ENCODE measurements at places on chromosomes 3 and 15. TPM values are rescaled to one million over a fixed set of nuclear protein-coding genes. Genes with fewer than 3 reads are reported as not detected.
A peak's percentile ranks its signal among the peaks of the same experiment; 100 is the strongest.

DNA sequence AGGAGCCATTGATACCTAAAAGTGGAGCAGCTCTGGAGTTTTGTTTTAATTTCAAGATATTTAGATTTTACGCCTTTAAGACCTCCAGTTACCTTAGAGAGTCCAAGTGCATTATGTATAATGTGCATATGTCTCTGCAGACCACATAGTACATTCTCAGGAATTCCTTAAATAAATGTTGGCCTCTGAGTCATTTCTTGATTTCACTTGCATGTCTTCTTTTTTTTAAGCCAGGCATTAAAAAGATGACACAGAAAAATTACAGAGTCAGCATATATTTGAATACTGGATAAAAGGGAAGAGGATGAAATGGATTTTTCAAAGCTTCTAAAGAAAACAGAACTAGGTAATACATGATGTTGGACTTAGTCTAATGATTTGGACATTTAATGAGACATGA, 125.2 kb downstream of the TMCO5A start:
- no peaks in the 10 kb centered on the region for H3K36me3 ChIP-seq
- H3K27me3 ChIP-seq, result no peaks in the 10 kb centered on the region
- no peak overlapping the region for H3K4me3 ChIP-seq

DNA sequence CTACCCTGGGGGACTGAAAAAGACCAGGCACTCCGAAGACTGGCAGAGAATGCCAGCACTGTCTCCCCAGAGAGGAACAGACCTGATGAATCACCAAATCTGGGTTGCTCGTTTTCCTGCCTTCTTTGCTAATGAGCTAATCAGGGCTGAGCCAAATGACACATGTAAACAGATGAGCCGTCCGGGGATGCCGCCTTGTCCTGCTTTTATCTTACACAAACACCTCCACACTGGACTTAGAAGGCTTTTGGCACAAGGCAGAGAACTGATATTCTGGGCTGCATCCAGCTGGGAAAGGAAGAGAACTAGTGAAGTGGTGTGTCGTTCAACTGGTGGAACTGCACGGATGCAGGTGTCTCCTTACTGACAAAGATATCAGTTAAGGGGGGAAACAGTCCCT, 88.1 kb downstream of the MECOM start:
- no peak overlapping the region for H3K27ac ChIP-seq
- H3K4me3 ChIP-seq, result no peak overlapping the region
- no peak for DNase-seq
- no peaks in the 10 kb centered on the region for H3K36me3 ChIP-seq
- no peaks in the 10 kb centered on the region for H3K27me3 ChIP-seq
- H3K4me1 ChIP-seq, result no peaks in the 10 kb centered on the region

DNA sequence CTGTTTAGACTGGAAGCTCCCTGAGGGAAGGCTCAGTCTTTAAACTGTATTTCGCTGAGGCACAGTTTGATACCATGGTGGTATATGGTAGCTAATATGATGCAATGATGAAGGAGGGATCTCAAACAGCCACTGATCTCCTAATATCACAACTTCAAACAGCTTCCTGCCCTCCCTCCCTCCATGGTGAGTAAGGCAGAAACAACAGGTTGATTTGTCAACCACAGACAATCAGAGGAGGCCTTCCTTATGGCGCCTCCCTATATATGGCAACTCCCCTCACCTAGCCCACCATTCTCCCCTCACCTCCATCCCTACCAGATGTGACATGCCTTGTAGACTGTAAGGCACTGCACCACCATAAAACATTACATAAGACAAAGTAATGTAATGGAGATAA, 316.5 kb upstream of the ICE2 start:
- no peak for DNase-seq
- peaks cover 3% of the 10 kb centered on the region for H3K4me1 ChIP-seq
- H3K27me3 ChIP-seq, result no peaks in the 10 kb centered on the region
- H3K36me3 ChIP-seq, result no peaks in the 10 kb centered on the region
- H3K4me3 ChIP-seq, result no peak overlapping the region
- H3K27ac ChIP-seq, result no peak overlapping the region

DNA sequence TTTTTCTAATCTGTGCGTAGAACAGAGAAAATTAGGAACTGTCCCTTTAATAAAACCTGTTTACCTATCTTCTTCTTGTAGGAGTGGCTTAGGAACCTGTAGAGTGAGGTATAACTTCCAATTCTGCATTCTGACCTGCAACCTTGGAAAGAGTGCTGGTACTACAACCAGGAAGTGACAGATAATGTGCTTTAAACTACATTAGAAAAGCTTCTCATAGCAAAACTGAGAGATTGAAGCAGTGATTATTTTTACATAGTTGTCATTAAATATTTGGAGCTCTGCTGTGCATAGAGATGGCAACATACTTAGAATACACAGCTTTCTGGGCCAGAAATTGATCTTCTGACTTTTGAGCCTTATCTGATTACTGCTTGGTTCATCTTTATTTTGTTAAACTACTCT, 50.4 kb upstream of the ZDHHC23 start:
- no peaks in the 10 kb centered on the region for H3K36me3 ChIP-seq
- peak overlapping the region; percentile 86 for H3K4me3 ChIP-seq
- H3K4me1 ChIP-seq, result no peaks in the 10 kb centered on the region
- no peak for DNase-seq
- H3K27ac ChIP-seq, result no peak overlapping the region

DNA sequence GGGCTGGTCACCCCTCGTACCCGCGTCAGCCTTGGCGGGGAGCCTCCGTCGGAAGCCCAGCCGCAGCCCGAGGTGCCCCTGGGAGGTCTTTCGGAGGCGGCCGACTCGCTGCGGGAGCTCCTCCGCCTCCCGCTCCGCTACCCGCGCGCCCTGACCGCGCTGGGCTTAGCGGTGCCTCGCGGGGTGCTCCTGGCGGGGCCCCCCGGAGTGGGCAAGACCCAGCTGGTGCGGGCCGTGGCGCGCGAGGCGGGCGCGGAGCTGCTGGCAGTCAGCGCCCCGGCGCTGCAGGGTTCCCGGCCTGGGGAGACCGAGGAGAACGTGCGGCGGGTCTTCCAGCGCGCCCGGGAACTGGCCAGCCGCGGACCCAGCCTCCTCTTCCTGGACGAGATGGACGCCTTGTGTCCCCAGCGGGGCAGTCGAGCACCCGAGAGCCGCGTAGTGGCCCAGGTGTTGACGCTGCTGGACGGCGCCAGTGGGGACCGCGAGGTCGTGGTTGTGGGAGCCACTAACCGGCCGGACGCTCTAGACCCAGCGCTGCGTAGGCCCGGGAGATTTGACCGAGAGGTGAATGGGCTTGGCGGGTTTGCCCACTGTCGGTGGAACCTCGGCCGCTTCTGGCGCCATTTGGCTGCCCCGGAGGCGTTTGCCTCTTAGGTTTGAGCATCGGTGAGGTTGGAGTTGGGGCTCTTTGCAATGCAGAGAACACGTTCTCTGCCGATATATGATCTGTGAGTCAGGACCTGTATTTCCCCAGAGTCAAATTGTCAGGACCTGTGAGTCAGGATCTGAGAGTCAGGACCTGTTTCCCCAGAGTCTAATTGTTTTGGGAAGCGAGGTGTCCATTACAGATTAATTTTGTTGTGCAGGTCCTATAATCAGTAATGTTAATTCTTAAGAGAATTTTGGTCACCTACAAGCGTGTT, 24.9 kb upstream of the GATM start:
- no peaks in the 10 kb centered on the region for H3K4me1 ChIP-seq
- H3K27me3 ChIP-seq, result no peaks in the 10 kb centered on the region
- peaks cover 20% of the 10 kb centered on the region for H3K36me3 ChIP-seq
- H3K4me3 ChIP-seq, result peak overlapping the region; percentile 95
- peak; percentile 37 for DNase-seq
- peak overlapping the region; percentile 94 for H3K27ac ChIP-seq

GRCh38 chr3:134766290-134766689, 28.8 kb upstream of the EPHB1 start:
- no peak overlapping the region for H3K4me3 ChIP-seq
- no peak for DNase-seq
- no peaks in the 10 kb centered on the region for H3K4me1 ChIP-seq
- H3K36me3 ChIP-seq, result no peaks in the 10 kb centered on the region
- H3K27ac ChIP-seq, result no peak overlapping the region

DNA sequence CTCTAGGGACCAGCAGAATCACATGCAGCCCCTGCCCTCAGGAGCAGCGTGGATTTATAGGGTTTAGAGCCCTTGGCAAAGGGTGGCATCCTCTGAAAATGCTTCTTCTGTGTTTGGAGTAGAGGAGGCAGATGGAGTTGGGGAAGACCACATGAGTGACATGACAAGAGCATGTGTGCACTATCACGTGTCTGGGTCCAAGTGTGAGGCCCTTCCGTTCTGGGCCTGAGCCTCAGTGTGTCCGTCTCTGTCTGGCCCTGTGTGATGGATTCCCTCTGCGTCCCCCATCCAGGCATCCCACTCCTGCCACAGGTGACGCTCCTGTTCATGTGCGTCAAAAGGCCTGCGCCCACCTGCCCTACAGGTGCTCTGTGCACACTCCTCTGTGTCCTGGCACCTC, 30.1 kb downstream of the FGD5 start:
- DNase-seq, result no peak
- H3K4me3 ChIP-seq, result no peak overlapping the region
- no peaks in the 10 kb centered on the region for H3K36me3 ChIP-seq
- no peak overlapping the region for H3K27ac ChIP-seq

GRCh38 chr3:127226457-127226856, 33.5 kb downstream of the PRR23E start:
- no peak overlapping the region for H3K27ac ChIP-seq
- H3K4me3 ChIP-seq, result no peak overlapping the region
- no peaks in the 10 kb centered on the region for H3K4me1 ChIP-seq

- DNase-seq, result no peak
- no peaks in the 10 kb centered on the region for H3K36me3 ChIP-seq
- H3K27ac ChIP-seq, result no peak overlapping the region
- H3K27me3 ChIP-seq, result no peaks in the 10 kb centered on the region
Observed at GRCh38 chr3:119297169-119297568, 3.0 kb downstream of the ARHGAP31 start.

- H3K27ac ChIP-seq, result no peak overlapping the region
- H3K27me3 ChIP-seq, result no peaks in the 10 kb centered on the region
- no peak for DNase-seq
- H3K4me3 ChIP-seq, result no peak overlapping the region
Observed at GRCh38 chr3:20137647-20138046, 48.4 kb downstream of the SGO1 start.

DNA sequence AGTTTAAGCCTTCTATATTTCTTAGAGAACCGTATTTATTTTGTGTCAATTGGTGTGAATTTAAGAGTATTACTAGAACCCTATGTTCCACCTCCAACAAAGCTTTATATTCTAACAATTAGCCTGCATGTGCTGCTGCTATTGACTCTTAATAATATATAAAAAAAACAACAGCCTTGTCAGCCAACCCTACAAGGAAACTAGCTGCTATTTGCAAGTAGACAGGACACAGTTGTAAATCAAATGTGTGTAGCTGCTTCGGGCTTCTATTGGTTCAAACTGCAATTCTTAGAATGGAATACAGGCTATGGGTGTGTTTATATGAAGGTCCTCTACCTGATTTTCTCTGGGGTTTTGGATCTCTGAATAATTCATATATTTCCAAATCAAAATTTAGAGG, 60.7 kb downstream of the ZBTB20 start:
- no peak for DNase-seq
- H3K27me3 ChIP-seq, result no peaks in the 10 kb centered on the region
- no peaks in the 10 kb centered on the region for H3K4me1 ChIP-seq
- H3K4me3 ChIP-seq, result no peak overlapping the region
- no peak overlapping the region for H3K27ac ChIP-seq

DNA sequence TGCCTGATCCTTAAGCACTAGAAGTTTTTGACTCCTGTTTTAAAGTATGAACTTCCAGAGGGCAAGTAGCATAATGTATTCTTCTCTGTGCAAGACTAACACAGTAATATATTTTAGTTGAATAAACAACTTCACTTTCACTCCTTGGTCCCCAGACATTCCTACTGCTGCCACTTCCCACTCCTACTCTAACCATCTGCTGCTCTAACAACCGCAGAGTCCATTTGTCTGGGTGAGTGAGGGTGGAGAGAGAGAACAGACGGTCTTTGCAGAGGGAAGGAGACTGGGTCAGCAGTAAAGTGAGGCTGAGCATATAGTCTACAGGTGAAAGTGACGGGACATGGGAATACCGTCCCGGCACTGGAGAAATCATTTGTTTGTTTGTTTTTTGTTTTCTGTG, 301.0 kb upstream of the SLCO3A1 start:
- H3K27ac ChIP-seq, result no peak overlapping the region
- no peaks in the 10 kb centered on the region for H3K27me3 ChIP-seq
- H3K36me3 ChIP-seq, result no peaks in the 10 kb centered on the region
- no peaks in the 10 kb centered on the region for H3K4me1 ChIP-seq

- no peaks in the 10 kb centered on the region for H3K27me3 ChIP-seq
- no peak overlapping the region for H3K4me3 ChIP-seq
- no peak overlapping the region for H3K27ac ChIP-seq
- no peak for DNase-seq
Observed at GRCh38 chr3:40379674-40380306, 7.2 kb upstream of the ENTPD3 start.

DNA sequence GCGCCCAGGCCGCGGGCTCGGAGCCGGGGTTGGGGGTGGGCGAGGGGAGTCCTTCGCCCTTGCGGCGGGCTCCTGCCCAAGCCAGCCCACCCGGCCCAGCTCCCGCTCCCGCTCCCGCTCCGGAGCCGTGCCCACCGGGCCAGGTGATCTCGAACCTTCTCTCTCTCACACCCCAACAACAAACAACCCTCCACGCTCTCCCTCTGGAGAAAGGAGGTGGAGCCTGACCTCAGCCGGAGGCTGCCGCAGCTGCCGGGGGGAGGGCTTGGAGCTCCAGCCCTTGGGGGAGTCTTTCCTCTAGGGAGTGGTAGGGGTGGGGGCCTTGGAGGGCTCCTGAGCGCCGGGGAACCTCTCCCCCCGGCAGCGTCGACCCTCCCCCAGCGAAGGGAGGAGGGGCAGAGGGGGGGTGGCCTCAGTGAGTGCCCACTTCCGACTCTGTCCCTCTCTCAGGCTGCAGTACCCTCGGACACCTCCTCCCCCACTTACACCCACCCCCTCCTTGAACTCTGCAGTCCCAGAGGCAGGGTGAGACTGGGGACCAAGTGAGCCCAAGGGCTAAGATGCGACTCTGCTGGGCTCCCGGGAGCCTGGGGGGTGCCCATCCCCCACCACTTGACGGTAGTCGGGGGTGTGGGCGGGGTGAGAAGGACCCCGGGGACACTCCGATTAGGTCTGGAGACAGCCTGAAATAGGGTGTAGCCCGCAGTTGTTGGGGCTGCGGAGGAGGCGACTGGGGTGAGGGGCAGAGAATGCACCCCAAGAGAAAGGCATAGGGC, 4.4 kb upstream of the BAHD1 start:
- H3K27ac ChIP-seq, result no peak overlapping the region
- peak overlapping the region; percentile 43 for H3K4me3 ChIP-seq
- peaks cover 9% of the 10 kb centered on the region for H3K27me3 ChIP-seq
- no peaks in the 10 kb centered on the region for H3K36me3 ChIP-seq
- no peaks in the 10 kb centered on the region for H3K4me1 ChIP-seq

TBCCD1 gene
- 13.3 TPM for total RNA-seq

CIP2A gene
- 3.5 TPM for total RNA-seq

CLDN18 gene
- not detected for total RNA-seq

NR1I2 gene
- 0.38 TPM for total RNA-seq

KIF9 gene
- 16.9 TPM for total RNA-seq

FGD5 gene
- 40.1 TPM for total RNA-seq
